Colonic mucosa (tissue), 4 donors: ENCODE measurements at places on chromosomes 6 and 20. TPM values are rescaled to one million over a fixed set of nuclear protein-coding genes. Genes with fewer than 3 reads are reported as not detected.

POM121L2 gene
- 0.13 TPM for total RNA-seq

BNIP5 gene
- total RNA-seq = 7.8 TPM

ERVFRD-1 gene
- not detected for total RNA-seq

- DNase-seq = no peak
Measured at GRCh38 chr6:168533414-168533813, 92.4 kb downstream of the SMOC2 start.

DNA sequence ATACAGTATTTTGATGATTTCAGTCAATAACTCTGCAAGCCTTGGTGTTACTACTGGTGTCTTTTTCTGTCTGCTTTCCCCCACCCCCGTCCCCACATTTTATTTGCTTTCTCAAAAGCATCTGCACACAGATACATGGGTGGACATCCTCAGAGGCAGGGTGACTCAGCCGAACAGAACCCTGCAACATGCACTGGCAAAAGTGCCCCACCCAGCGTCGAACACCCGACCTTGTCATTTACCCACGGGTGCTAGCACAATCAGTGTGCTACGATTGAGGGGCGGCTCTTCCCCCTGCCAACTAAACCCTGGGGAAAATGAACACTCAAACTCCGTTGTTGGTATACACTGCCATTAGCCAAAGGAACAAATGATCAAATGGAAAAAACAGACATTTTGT, 115.9 kb upstream of the NAA20 start:
- DNase-seq = no peak

DNA sequence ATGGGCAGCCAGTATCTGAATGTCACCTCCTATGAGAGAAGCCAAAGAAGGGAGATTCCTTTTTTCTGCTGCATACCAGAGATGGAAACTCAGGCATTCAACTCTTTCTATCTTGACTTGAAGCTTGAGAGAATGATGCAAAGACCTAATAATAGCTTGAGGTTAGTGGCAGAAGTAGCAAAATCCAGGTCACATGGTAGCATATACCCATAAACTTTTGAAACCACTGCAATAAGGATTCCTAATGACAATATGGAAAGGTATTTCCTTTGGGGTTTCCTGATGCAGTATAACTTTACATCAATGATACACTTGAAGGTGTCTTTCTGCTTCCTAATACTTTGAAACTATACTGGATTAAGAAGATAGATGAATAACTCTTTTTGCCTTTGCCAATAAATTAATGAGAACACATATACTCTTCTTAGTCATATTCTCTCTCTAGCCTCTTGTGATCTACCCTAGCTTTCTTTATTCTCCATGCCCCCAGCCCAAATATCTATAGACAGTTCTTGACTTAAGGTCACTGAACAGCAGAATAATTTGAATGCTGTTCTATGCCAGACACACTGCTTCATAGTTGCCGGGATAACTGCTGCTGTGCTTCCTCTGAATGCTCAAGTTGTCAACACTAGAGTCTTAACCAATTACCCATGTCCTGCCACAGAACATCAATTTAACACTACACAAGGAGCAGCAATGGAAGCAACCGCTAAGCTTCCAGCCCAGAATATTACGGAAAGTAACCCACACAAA, 155.5 kb upstream of the SIM1 start:
- no peak for DNase-seq

- no peak for DNase-seq
Measured at GRCh38 chr20:10763112-10763511, 89.3 kb upstream of the JAG1 start.

DNA sequence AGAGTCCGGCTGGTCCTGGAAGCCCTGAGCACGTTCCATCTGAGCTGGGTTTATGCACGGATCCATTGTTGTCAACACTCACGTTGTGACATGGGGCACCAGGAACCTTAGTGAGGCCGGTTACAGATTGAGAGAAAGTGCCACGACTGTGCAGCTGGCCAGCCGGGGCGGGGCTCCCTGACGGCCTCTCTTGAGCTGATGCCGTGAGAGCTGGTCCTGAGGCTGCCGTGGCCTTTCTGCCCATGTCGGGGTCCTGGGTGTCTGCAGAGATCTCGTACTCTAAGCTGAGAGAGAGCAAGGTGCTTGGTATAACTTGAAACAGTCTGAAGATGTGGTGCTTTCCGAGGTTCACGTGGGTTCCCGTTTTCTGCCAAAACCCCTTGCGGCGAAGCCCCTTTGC, 10.0 kb downstream of the CDH4 start:
- DNase-seq = no peak

DNA sequence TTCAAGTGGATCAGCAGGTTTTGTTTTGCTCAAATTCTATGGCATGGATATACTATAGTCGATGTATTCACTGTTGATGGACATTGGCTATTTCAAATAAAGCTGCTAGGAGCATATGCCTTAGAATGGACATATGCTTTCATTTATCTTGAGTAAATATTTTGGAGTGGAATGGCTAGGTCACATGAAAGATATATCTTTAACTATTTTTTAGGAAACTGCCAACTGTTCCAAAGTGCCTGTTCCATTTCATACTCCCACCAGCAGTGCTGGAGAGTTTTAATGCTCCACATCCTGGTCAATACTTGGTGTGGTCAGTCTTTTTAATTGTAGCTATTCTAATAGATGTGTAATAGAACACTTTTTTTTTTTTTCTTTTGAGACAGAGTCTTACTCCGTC, 81.1 kb upstream of the PIM1 start:
- DNase-seq = no peak

GRCh38 chr6:164554700-164555476, 754.5 kb downstream of the C6orf118 start:
- DNase-seq = no peak
